ENCODE measurements at places on chromosomes 12 and 14. TPM values are rescaled to one million over a fixed set of nuclear protein-coding genes. Genes with fewer than 3 reads are reported as not detected.

DNA sequence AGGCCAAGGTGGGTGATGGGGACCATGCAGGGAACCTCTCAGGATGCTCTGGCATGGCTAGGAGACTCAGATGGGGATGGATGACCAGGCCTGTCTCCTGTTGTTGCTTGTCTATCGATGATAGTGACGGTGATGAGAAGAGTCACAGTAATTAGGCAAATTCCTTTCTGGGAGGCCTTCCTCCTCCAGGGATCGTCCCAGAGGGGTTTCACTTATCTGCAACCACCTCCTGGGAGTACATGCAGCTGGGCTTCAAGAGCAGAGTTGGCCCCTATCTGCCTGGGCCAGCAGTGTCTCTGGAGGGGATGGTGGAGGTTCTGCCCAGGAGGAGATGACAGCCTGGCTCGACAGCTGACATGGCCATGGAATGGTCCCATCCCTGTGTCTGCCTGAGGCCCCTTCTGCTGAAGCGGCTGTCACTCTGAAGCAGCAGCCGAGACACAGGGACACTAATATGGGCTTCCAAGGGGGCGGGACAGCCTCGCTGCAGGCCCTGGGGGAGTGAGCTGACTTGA, 27.5 kb upstream of the OAS1 start:
- no peak for DNase-seq

GRCh38 chr12:93766371-93766770, 89.2 kb downstream of the CRADD start:
- no peak for DNase-seq

TBK1 gene
- 13.2 TPM for total RNA-seq

- DNase-seq, result no peak
Observed at GRCh38 chr12:58450868-58451482, 469.3 kb downstream of the LRIG3 start.

GRCh38 chr14:36910578-36910977, 248.9 kb downstream of the PAX9 start:
- DNase-seq, result no peak

- DNase-seq, result no peak
Observed at GRCh38 chr12:848173-848865, 95.9 kb downstream of the WNK1 start.

DAD1 gene
- 165 TPM for total RNA-seq

DNA sequence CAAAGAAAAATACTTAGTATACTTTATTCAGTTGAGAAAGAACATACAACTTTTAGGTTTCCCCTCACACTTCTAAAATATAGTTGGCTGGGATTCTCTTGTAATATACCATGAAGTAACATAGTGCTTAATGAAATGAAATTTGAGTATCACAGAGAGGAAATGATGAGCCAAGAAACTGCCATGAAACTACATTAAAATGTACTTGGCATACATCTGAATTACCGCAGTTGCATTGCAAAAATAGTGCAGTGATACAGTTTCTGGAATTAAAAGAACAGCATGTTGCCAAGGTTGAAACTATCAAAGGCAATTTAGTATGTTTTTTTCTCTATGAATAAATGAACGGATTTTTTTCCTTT, 389.2 kb downstream of the TMEM117 start:
- DNase-seq, result no peak

DNA sequence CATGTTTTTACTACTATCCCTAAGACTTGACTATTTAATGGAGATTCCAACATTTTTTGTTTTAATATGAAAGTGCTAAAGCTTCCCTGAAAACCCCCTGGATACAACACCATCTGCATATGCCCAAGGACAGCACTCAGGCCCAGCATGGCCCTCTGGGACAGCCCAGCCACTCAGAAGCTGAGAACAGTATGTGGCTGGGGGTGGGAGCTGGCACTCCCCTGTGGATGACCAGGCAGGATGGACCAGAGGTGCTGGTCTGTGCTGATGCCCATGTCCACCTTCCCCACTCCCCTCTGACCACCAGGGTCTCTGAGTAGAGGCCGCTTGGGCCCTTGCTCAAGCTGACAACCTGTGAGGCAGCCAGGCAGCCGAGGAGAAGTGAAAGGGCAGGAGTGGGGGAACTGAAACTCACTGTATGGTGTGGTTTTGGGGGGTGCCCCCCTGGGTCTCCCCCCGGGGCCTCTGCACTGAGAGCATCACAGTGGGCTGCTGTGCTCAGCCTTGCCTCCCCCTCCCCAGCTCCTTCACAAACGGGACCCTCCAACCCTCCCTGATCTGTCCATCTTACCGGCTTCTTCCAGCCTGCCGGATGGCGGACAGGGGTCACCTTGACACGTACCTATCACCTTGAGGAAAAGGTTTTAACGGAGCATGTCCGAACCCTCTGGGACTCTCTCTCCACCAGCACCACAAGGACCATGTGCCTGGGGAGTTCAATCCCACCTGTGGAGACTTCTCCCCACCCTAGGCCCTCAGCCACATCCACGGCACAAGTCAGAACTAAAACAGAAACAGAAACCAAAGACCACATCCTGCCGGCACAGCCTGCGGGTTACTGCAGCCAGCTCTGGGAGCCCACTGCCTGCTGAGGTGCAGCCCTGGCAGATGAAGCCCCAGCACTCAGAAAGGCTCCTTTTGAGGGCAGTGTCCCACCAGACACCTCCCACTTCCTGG, at the start of gene TMEM229B:
Gene TMEM229B, minus strand, starts transcription at position 785 of the 957 bp plus-strand sequence. CDS start 14,798 bp downstream, outside the sequence.
- DNase-seq, result peak; percentile 36

Data from left cardiac atrium (tissue), 4 donors.